Stimulated activated CD4-positive, alpha-beta T cell treated with anti-CD3 and anti-CD28 coated beads, Interleukin-4, amount 100 ng/mL, for 4 hours (primary cell): ENCODE measurements at places on chromosomes 1 and 21.

DNA sequence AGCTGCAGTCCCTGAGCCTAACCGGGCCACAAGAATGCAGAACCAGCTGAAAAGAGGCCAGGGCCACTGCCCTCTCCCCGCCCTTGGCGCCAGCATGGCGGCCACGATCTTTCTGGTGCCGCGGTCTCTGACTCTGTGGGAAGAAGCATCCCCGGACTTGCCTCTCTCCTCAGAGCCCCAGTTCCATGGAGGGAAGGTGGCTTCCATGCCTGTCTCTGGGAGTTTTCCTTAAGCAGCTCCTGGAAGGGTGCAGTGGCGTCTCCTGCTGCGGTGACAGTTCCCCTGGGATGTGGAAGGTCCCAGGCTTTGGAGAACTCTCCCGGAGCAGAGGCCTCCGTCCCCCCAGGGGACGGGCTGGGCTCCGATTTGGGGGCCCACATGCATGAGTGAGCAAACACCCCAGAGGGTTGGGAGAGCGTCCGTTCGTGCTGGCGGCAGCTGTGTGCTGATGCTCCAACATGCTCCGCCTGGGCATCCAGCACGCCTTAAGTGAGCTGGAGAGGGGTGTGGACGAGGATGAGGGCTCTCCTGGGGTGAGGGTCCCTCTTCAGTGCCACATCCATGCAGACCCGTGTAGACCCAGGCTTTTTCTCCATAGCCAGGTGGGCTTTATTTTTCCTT is 109.8 kb upstream of the COL6A1 start:
- no peak for DNase-seq

DNA sequence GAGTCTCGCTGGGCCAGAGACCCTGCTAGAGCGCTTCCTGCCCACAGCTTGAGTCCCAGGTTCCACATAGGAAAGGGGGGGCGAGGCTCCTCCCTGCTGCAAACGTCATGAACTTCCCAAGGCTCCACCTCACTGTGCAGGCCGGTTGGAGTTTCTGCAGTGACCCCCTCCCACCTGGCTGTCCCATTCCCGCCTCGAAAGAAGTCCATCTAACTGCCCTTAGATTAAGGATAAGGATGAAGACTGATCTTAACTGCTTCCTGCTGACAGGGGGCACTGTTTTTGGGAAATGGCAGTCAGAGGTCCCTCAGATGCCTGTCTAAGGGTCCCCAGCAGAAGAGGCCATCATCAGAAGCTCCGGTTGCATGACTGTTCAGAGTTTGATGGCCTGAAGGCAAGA is 62.7 kb downstream of the STUM start:
- no peak for DNase-seq

DNA sequence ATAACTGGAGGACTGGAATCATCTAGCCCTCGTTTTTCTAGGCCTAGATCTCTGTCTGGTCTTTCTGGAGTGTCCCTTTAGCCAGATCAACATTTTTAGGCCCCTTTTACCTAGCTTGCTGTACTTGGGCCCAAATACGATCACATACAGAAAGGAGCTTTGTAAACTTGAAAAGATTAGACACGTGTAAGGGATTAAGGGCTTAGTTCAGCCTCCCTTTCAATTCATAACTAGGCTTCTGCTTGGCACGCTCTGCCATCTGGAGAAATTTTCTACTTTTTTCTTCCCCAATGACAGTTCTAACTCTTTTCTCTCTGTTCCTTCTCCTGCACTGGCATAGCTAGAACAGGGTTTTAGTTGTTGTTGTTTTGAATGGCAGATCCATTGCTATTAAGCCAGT is 153.3 kb upstream of the BEND5 start:
- no peak for DNase-seq

GRCh38 chr21:43905726-43906455 is 40.9 kb downstream of the AGPAT3 start:
- no peak for DNase-seq

GRCh38 chr1:206012086-206012859 is 9.1 kb upstream of the RAB7B start:
- DNase-seq, result peak; percentile 10

DNA sequence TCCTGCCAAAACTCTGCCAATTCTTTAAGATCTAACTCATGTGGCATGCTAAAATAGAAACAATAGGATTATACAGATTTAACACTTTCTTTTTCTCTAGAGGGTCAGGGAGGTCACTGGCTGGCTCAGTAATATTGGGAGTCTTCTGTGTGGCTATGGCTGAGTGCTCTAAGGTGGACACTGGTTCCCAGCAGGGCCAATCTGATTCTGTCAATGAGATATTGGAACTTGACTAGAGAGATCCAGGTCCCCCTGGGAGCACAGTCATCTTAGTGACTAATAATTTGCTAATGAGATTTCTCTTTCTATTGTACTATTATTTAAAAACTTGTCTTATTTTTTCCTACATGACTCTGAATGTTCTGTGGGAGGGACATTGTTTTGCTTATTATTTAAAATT is 69.1 kb upstream of the ZP4 start:
- DNase-seq, result no peak

DNA sequence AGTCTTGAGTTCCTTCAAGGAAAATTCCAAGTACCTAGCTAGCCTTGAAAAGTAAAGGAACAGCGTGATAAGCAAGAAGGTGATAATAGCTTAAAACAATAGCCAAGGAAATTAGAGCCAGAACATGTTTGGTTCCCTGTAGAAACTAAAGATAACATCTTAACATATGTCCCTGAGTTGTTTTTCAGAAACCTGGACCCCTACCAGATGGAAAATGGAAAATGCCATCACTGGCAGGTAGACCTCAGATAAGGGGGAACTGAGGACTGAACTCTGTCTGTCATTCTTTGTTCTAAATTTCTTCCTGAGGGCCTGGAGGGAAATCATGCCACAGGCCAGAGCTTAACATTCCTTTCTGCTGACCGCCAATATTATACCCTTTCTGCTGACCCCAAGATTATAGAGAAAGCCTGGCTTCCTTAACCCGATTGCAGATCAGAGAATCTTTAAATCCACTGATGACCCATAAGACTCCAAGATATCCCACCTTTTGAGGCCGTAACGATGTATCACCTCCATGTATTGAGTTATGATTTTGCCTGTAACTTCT is 23.4 kb downstream of the CNIH3 start:
- no peak for DNase-seq

GRCh38 chr1:248818505-248819374 is 7.0 kb downstream of the SH3BP5L start:
- no peak for DNase-seq

DNA sequence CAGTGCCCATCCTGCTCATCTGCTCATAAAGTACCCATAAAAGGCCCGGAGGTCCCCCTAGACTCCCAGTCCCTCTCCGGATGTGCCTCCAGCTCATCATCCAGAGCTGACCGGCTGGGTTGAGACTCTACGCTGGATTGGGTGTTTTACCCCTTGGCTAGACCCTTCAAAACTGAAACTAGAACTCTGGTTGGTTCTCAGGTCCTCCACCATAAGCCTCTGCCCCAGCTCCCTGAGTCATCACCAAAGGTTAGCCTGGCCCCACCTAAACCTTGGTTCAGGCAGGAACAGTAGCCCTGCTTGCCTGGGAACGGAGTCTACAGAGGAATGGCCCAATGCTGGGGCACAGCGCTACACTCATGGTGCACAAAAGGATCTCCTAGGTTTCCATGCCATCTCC is 75.1 kb downstream of the TLR5 start:
- no peak for DNase-seq

- DNase-seq, result no peak
These were observed 11.2 kb downstream of the C8B start for GRCh38 chr1:56954664-56955063.

GRCh38 chr1:227914801-227915563 is 32.8 kb downstream of the WNT9A start:
- DNase-seq, result no peak

GRCh38 chr1:181312946-181313345 is 170.4 kb upstream of the CACNA1E start:
- DNase-seq, result no peak

DNA sequence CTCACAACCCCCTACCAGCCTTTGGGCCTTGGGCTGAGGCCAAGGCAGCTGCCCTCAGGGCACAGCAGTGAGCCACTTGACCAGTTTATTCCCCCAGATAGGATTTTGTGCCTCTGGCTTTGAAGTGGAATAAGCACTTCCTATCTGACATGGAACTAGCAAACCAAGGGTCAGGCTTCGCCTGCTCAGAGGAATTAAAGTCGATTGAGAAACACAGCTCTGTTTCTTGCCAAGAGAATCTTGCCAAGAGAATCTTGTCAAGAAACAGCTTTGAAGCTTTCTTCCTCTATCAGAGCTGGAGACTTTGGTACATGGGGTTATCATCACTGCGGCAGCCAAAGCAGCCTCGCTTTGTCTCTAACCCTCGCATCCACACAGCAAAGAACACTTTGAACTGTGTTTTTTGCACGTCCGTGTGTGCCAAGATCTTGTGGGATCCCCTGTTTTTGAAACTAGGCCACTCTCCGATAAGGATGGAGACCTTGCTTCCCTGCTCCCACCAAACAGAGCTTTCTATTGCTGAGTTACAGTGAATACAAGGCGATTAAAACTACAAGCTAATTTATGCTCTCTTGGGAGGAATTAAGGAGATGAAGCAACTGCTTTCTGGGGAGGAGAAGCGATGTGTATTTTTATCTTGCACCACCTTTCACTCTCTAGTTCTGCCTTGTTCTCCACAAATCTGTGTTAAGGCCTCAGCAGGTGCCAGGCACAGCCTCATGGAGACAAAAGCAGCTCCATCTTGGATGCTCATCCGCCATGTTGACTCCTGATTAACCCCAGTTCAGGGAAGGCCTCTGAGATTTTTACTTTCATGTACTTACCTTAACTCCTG is 67.3 kb downstream of the RHOU start:
- no peak for DNase-seq

GRCh38 chr1:63611231-63611630 is 18.0 kb downstream of the PGM1 start:
- no peak for DNase-seq

DNA sequence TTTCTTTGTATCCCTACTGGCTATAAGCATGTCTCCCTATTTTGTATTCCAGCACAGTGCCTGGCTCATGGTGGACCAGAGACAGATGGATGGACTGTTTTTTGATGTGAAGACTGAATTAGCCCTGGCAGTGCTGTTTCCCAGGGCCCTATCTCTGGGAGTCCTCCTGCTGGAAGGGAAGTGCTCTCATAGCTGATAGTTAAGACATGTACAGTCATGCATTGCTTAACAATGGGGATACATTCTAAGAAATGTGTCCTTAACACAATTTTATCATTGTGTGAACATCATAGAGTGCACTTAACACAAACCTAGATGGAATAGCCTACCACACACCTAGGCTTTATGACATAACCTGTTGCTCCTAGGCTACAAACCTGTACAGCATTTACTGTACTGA is 21.1 kb downstream of the TLCD4 start:
- DNase-seq, result no peak

DNA sequence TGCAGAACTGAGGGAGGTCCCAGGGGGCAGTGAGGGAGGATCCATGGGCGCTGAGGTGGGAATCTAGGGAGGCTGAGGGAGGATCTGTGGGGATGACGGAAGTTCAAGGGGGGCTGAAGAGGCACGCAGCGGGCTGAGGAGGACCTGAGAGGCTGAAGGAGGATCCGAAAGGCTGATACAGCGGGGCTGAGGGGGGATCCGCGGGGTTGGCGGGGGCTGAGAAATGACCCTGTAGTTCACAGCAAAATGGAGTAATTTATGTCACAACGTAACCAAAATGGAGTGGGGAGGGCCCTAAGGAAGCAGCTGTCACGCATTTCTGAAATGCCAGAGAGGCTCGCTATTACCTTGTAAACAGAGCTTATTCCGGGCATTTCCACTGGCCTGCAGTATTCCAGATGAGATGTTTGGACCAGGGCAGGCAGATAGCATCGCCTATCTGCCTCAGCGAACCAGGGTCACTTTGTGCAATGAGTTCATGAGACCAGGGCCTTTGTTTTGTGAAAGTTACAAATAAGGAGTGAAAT is 926 bp upstream of the MRPL55 start:
- no peak for DNase-seq

- no peak for DNase-seq
These were observed 23.9 kb upstream of the RUNX1 start for GRCh38 chr21:35072960-35073359.

- no peak for DNase-seq
These were observed 7.9 kb upstream of the CLDN14 start for GRCh38 chr21:36487641-36488307.

DNA sequence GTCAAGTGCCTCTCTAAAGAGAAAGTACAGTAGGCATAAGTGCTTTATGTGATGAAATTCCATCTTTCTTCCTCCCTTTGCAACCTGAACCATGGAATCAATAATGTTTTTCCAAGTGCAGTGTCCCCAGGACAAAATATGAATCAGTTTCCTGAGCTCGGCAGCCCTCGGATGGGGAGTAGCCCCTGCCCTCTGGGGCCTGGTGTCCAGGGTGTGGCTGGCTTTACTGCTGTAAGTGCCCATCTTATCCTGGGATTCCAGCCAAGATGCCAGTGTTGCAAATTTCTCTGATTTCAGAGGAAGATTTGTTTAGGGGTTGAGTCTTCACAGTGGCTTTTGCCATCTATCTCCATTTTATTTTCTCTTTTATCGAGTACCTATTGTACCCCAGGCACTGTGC is 40.5 kb upstream of the SRP9 start:
- DNase-seq, result no peak

DNA sequence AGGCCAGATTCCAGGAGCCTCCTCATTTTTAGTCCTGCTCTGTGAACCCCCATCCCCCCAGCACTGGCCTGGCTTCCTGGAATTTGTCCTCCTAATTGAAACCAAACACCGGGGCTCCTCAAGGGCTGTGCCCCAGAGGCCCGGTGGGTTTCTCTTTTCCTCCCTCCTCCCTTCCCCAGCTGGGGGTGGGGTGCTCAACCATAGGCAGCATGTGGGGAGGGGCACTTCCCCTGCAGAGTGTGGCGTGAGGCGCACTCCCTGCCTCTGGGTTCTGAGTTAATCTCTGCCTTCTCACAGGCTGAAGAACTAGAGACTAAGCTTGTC is 67.5 kb upstream of the ACOT11 start:
- peak; percentile 11 for DNase-seq

- no peak for DNase-seq
These were observed 54.9 kb upstream of the AJAP1 start for GRCh38 chr1:4599521-4599920.

DNA sequence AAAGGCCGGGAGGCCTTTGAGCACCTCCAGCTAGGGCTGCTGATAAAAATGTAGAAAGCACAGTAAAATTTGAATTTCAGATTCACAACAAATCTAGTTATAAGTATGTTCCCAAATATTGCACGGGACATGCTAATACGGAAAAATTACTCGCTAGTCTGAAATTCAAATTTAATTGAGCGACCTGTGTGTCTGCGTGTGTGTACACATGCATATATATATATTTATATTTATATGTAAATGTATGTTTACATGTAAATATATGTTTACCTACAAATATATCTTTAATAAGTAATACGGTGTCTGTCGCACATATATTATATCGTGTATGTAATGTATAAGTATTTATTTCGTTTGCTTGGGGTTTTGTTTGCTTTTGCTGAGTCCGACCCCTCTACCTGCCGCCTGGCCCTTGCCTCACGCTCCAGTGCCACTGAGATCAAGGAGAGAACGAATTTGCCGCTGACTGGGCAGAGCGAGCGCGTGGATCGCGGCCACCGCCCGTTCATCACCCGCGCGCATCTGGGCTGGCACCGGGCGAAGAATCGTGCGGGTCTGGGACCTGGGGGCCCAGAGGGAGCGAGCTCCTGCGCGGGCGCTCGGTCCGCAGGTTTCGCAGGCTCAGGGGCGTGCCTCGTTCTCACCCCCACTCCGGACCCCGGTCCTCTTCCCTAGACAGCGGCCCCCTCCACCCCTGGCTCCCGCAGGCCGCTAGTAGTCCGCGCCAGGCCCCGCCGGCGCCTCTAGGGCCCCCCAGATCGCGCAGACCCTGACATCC is 534 bp upstream of the WRAP73 start:
- DNase-seq, result no peak

GRCh38 chr1:243597383-243597782 is 252.7 kb downstream of the AKT3 start:
- DNase-seq, result no peak

- DNase-seq, result no peak
These were observed 1280.2 kb downstream of the NCAM2 start for GRCh38 chr21:22278366-22278765.
